ENCODE measurements at places on chromosomes 1 and 21.

DNA sequence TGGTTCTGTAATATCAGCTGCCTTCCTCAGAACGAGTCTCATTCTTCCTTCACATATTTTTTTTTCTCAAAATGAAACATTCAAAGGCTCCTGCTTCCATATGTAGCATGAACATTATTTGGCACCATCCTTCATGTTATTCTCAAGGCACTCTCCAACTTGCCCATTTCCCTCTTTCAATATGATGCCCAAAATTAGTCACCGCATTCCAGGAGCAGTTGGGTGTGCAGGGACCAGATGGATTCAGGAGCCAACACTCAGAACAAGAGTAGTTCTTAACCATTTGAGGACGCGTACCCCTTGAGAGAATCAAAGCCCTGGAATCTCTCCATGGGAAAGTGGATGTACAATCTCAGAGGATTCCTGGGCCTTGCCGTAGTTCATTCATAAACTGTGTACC, 50.3 kb downstream of the KCNK1 start:
- DNase-seq, result no peak

DNA sequence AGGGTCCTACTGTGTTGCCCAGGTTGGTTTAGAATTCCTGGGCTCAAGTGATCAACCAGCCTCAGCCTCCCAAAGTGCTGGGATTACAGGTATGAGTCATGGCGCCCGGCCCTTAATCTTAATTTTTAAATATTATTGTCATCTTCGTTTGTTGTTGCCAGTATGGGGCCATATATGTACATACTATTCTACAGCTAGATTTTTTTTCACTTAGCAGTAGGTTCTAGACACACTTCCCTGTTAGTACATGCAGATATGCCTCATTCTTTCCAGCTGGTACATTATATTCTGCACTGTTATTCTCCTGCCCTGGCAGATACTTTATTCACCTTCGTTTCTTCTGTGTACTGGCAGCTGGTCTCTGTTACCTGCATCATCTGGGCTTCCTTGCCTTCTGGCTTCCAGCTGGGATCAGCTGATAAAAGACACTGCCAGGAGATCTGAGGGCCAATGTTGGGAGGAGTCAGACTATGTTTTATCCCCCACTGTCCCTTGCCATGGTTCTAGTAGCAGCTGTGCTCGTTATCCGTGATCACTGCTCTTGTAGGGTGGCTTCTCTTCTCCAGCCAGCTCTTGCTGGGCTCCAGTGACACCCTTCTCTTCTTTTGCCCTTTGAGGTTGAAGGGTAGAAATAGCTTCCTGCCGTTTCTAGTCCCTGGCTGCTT, 24.7 kb downstream of the ST3GAL3 start:
- no peak for DNase-seq

DNA sequence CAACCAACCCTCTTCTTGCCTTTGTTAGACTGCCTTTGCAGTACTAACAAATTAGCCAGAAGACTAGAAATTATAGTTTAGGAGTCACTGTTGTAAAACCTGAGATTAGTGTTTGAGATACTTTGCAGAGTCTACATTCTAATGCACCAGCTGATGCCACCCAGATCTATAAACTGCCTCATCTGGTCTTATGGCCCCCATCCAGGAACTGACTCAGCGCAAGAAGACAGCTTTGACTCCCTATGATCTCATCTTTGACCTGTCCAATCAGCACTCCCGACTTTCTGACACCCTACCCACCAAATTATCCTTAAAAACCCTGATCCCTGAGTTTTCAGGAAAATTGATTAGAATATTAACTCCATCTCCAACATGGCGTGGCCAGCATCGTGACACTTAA, 334.6 kb downstream of the RGS7 start:
- DNase-seq, result no peak

DNA sequence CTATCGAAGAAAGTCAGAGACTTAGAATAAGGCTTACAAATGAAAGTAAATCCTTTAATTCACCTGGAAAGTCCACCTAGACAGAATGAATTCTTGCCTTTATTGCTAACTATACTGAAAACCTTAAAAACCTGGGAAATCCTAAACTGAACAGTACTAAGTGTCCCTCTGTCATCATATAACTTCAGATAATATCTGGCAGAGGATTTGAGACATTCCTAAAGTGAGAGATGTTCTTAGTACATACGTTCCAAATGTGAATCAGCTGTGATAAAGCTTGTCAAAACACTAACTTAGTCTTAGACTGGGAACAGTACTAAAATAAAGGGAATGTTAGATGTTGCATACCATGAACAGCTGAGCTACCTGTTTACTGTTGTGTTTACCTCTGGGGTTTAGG, 121.7 kb downstream of the TNFSF18 start:
- DNase-seq, result no peak

GRCh38 chr1:88061492-88062177, 622.4 kb upstream of the PKN2 start:
- DNase-seq, result peak; percentile 24

DNA sequence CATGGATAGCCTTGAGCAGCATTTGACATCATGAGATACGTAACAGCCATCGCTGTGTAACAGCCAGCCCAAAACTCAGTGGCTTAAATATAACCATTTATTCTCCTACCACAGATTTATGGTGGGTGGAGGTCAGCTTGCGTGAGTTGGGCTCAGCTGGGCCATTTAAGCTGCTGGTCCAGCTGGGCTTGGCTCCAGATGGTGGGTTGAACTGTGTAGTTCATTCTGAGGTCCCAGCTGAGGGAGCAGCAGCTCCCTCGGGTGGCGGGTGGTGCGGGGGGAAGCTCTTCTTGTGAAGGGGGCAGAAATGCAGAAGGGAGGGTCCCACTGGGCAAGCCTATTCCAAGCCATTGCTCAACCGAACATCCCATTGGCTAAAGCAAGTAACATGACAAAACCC, 75.9 kb downstream of the IGSF21 start:
- no peak for DNase-seq

GRCh38 chr1:6794164-6794563, 8.9 kb downstream of the CAMTA1 start:
- DNase-seq, result no peak

DNA sequence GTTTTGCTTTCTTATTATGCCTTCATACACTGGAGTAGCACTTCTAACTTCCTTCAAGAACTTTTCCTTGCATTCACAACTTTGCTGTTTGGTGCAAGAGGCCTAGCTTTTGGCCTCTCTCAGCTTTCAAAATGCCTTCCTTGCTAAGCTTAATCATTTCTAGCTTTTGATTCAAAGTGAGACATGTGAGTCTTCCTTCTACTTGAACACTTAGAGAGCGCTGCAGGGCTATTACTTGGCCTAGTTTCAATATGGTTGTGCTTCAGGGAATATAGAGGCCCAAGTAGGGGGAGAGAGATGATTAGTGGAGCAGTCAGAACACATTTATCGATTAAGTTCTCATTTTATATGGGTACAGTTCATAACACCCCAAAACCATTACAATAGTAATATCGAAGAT, 12.4 kb downstream of the ANGEL2 start:
- DNase-seq, result no peak

DNA sequence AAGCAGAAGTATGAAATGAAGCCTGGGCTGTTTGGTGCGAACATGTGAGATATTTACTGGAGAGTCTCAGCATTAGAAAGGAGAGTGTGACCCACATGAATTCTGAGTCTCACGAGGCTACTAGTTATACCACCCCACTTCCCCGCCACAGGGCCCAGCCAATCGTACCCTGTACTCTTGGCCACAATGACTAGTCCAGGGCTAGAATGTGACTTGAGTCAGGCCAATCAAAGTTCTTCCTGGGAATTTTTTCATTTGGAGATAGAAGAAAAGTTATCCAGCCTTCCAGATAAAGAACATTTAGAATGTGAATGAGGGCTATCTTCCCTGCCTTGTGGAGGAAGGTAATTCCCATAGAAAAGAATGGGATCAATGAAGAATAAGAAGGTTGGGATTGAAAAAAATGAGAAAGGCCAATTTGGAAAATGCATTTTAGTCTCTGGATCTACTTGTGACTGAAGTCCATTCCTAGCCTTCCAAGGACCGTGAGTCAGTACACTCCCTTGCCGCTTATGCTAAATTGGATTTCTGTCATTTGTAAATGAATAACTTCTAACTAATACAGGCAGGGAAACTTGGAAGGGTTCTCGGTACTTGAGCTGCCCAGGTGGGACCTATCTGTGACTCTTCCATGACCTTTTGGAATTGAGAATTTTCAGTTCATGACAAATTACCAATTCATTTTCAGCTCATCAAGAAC, 12.3 kb upstream of the RIMKLA start:
- DNase-seq, result no peak

DNA sequence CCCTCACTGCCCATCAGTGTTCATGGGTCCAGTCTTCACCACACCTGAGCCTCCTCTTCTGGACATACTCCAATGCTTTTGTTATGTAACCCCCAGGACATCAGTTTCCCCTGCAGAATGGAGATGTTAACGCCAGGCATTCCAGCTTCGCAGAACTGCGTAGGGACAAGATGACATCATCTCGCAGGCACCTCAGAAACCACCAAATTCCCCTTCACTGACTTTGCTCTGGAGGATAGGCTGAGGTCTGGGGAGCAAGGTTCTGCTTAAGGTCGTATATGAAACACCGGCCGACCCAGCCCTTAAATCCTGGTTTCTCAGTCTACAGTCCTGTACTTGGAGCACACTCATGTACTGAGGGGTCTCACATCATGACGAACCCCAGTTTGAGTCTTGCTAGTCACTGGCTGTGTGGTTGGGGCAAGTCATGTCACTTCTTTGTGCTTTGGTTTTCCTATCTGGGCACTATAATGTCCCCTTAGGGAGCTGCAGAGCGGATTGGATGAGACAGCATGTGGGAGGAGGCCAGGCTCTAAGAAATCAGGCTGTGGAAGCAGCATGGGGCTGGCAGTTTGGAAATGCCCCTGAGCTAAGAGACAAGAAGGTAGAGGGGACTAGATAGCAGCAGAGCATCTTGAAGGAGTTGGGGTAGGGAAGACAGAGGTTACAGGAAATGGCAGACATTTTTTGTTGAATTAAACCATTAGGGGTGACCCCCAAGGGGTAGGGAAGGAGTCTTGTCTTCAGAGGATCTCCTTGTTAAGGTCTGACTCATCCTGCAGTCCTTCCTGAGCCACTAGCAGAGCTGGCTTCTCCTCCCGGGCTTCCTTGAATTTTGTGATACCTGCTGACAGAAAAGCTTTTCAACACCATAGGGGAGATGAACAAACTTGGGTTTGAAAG, 138.3 kb downstream of the FOXD2 start:
- peak; percentile 29 for DNase-seq

DNA sequence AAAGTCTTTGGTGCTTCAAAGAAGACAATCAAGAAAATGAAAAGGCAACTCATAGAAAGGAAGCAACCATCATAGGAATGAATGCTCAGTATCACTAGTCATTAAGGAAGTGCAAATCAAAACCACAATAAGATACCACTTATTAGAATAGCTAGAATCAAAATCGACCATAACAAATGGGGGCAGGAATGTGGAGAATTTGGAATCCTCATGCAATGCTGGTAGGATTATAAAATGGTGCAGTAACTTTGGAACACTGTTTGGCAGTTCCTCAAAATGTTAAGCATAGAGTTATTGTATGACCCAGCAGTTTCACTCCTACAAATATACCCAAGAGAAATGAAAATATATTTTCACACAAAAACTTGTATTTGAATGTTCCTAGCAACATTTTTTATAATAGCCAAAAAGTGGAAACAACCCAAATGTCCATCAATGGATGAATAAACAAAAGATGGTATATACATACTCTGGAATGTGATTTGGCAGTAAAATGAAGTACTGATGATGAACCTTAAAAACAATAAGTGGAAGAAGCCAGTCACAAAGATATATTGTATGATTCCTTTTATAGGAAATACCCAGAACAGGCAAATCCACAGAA, 105.6 kb downstream of the MIS18A start:
- peak; percentile 20 for DNase-seq

- no peak for DNase-seq
Measured at GRCh38 chr21:33411949-33412430, 8.8 kb downstream of the IFNGR2 start.

GRCh38 chr1:232696466-232696865, 66.5 kb upstream of the SIPA1L2 start:
- DNase-seq, result no peak

DNA sequence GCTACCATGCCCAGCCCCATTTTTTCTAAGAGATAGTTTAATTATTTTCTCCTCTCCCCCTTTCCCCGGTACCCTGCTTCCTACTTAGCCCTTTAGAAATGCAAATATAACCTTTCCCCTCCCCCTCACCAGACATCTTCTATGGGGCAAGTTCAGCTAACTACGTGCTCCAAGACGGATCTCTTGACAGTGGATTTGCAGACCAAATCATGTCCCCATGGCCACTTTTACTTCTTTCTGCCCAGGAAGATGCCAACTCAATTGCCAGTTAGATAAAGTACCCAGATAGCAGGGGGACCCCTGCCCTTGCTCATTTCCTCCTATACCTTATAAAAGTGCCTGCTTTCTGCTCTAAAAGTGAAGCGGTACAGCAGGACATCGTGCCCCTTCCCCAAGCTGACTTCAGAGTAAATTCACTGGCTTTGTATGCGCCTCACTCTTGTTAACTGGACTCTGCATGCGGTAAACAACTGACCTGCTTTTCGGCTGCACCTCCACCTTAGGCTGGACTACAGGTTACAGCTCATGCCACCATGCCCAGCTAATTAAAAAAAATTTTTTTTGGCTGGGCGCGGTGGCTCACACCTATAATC, 7.4 kb downstream of the DNAJC11 start:
- no peak for DNase-seq

DNA sequence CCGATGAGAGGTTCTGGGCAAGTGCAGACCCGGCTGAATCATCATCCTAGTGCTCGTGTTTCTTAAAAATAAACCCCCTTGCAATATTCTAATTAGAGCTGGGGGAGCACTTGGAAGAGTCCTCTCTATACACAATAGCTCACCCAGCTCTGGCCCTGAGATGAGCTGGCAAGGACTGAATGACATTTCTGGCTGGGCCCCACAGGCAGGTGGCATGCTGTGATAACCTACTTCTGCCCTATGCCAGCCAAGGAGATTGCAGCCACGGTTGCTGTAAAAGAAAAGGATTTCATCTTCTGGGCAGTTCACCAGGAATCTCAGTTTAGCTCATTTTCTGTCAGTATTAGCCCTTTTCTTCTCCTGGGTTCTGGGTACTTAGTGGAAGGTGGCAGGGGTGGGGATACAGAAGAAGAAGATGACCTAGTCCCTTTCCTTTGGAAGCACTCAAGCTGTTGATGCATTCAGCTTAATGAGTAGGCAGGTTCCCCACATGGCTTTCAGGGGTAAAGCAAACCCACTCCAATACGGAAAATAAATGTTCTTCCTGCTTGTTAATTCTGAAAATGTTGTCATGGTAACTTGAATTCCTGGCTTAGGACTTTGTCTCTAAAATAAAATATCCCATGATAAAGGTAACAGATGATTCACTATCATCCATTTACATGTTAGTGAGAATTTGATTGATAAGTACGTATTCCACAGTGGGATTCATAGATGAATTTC, 32.2 kb downstream of the VASH2 start:
- DNase-seq, result no peak

DNA sequence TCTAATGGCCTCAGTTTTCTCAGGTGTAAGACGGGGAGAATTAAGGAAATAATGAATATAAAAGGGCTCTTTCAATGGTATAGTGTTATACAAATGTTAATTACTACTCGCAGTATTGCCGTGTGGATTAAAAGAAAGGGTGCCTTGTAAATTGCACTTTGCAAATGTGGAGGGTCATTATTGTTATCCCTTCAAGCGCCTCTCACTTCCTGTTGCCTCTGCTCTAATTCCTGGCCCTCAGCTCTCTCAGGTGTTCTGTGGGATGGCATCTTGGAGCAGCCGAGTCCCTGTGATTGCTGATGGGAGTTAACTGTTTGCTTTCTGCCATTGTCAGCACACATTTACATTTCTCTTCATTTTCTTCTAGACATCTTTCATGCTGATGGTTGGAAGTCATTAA, 7.1 kb upstream of the S100A11 start:
- DNase-seq, result no peak
